ENCODE measurements at places on chromosomes 13 and 19.

DNA sequence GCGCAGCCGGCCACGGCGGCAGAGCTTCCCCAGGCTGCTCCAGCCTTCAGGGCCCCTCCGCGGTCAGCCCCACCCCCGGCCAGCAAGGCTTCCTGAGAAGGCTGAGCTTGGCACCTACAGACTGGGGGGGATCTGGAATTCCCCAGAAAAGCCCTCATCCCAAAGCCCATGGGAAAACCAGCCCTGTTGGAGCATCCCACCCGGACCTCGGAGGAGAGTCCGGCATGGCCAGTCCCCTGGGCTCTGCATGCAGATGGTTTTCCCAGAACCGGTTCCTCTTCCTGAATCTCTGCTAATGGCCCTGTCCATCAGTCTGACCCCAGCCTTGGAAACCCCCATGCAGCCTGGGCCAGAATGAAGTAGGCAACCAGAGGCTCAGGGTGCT lies 10.3 kb downstream of the RASA3 start:
- DNase-seq, result no peak

GRCh38 chr13:41443969-41444368 lies 13.4 kb upstream of the RGCC start:
- no peak for DNase-seq

DNA sequence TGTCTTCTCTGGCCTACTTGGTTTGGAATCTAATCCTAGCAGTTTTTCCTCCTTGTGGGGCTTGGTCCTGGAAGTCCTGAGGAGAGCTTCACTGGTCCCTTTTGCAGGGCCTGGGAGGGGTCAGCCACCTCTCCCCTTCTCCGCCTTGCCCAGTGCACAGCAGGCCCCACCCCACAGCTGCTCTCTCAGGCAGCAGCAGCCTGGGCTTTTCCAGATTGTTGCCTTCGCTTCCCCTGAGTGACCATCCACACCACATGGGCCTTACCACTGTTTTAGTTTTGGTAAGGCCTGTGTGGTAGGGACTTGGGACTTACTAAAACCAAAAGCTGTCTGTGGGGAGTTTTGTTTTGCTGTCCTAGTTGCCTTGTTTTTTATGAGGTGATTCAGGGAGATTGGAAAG lies 11.5 kb downstream of the MPHOSPH8 start:
- DNase-seq, result no peak

GRCh38 chr13:46311217-46311616 lies 75.8 kb downstream of the RUBCNL start:
- DNase-seq, result no peak

DNA sequence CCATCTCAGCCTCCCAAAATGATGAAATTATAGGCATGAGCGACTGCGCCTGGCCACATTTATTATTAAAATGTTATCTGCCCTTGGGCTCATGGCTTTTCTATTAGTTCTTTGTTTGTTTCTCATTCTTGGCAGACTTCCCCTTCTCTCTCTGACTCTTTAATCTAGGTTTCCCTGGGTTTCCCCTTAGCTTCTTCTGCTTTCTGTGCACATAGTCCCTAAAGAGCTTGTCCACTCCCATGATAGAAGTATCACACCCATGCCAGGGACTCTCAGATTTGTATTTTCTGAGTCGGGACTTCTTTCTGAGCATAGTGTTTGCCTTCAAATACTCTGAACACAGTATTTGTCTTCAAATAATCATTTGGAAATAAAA lies 38.6 kb upstream of the ITM2B start:
- no peak for DNase-seq

- no peak for DNase-seq
Measured at GRCh38 chr19:4521170-4521887, 3.0 kb upstream of the PLIN4 start.

GRCh38 chr19:33512021-33512420 lies 9.6 kb downstream of the PEPD start:
- DNase-seq, result no peak

DNA sequence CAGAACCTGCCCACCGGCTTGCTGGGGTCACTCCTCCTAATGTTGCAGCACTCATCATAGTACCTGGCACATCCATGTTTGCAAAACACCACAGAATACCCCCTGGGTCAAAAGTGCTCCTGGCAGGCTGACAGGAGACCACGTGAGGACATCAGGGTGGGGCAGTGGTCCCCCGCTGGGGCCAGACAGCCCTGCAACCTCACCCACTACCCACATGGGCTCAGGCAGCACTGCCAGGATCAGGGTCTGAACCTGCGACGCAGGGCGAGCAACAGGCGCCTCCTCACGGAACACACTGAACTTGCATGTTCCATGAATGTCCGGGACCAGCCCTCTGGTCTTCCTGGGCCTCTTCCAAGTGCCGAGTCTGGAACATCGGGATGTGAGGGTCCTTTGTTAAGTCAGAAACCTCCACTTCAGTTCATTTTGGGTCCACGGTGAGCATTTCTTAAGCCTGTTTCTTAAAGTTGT lies 1.4 kb upstream of the SLC7A9 start:
- DNase-seq, result no peak

- no peak for DNase-seq
Measured at GRCh38 chr13:74367193-74367592, 233.0 kb upstream of the KLF12 start.

DNA sequence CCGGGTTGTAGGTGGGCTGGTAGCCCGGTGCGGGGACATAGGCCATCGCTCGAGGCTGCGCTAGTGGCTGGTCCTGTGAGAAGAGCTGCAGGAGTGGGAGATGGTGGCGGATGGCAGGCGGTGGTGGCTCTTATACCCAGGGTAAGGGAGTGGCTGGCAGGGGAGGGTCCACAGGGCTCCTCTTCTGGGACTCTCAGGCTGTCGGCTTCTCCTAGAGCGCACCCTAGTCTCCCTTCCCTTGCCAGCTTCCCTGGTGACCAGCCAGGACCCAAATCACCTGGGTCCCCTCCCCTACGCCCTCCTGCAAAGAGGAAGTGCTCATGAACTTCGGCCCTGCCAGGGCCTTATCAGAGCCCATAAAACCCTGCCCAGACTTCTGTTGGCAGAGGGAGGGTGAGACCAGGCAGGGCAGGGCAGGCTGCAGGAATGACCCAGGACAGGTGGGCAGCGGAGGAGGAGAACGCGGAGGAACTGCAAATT lies at the start of gene LGALS4:
TSS of gene LGALS4 (minus strand) at position 105 of the 480 bp plus-strand sequence. CDS start at position 46, 59 bp downstream.
- DNase-seq, result no peak

DNA sequence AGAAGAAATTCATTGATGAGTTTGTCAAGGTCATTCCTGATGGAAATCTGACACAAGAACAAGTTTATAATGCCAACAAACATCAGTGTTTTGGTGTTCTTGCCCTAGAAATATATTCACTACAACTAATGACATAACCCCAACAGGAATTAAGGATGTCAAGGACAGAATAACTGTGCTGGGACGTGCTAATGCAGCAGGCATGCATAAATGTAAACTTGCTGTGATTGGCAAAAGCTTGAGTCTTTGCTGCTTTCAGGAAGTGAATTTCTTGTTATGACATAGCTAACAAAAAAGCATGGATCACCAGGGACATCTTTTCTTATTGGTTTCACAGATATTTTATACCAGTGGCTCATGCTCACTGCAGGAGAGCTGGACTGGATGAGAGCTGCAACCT lies 144.6 kb downstream of the KCTD12 start:
- no peak for DNase-seq

DNA sequence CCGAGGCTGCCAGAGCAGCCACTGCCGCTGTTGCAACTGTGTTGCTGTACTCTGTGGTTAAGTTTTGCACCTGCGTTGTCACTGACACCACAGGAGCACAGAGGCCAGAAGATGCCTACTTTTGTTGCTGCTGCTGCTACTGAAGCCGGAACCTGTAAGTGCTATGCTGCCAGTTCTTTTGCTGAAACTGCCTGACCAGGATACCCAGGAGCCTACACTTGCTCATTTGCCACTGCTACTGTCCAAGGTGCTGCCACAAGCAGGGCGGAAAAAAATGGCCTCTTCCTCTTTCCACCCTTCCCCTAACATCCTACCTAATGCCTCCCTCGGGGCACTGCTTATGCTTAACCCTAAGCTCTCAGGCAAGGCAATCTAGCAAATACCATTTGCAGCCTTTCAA lies 29.0 kb upstream of the NBEA start:
- DNase-seq, result no peak

DNA sequence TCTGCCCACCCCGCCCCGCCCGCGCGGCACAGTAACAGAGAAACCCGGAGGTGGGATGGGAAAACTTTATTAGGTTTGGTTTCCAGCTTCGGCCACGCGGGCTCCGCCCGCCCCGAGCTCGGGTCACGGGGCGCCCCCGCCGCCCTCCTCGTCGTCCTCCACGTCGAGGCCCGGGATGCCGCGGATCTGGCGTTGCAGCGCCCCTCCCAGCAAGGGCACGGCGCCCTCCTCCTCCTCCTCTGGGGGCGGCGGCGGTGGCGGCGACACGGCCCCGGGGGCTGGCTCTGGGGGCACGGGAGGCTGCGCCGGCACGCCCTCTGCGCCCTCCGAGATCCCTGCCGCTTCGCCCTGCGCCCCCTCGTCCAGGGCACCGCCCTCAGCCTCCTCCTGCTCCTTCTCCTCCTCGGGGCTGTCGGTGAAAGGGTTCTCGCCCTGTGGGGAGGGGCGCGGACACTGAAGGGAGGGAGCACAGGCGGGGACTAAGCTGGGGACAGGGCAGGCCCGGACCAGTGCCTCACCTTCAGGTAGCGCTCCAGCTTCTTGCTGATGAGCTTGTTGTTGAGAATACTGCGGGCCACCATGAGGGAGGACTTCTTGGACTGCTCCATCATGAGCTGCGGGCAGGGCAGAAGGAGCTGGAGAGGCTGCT lies 536 bp upstream of the AKAP8 start:
- DNase-seq, result no peak
